GM19239 (cell line): ENCODE measurements at places on chromosomes 11 and 22.

GRCh38 chr11:30432178-30432577, 109.3 kb downstream of the ARL14EP start:
- DNase-seq: no peak

DNA sequence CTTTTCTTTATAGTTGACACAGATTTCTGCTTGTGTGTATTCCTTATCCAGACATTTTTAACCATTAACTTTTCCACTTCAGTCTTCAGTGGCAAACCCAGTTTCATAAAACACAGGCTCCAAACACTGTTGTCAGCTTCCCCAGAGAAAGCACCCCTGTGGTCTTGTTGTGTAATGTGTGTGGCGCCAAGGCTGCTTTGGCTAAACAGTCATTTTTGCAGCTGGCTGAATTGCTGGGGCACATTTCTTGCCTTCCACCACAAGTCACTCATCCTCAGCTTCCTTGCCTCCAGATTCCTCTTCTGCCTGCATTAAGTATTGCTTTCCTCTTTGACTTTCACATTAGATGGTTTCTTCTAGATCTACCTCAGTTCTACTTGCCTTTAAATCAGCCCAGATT, 40.5 kb downstream of the ARHGAP1 start:
- DNase-seq: no peak

DNA sequence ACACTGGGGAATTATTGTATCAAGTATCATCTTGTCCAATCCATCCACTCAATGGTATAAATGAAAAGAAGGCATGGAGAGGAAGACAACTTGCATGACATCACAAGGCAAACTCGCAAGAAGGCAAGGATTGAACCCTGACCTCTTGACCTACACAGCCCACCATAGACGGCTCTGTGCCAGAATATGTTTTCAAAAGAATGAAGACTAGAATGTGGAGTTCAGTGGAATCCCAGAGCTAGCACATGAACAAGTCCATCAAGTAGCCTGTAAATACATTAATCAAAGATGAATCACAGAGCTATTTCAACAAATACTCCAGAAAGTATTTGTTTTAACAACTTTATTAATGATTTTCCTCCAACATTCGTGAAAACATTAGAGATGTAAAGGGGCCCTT, 189.7 kb downstream of the GUCY1A2 start:
- DNase-seq: no peak

GRCh38 chr22:44901301-44901700, 108.5 kb downstream of the PHF21B start:
- DNase-seq: no peak

DNA sequence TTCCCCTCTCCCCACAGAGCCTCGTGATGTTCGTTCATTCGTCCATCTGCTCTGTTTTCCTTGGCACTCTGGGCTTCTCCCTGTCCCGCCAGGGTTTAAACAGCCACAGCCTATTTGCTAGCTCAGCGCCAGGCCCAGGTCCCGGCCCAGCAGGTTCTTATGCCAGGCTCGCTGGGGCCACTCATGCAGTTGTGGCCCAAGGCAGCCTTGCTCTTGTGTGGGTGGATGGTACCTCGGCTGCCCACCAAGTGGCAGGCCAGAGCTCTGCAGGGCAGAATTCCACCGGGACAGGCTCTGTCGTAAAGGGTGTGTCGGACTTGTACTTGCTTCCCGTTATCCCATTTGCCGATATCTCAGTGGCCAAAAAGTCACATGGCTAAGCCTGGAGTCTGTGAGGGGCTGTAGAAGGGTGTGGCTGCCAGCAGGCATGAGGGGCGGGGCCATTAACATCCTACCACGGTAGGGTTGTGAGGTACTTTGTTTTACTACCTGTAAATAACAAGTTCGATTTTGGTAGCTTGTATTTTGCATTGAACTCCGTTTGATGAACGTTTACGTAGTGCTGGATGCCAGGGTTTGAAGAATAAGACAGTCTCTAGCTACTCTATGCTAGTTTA, 7.9 kb downstream of the FAM118A start:
- DNase-seq: no peak

DNA sequence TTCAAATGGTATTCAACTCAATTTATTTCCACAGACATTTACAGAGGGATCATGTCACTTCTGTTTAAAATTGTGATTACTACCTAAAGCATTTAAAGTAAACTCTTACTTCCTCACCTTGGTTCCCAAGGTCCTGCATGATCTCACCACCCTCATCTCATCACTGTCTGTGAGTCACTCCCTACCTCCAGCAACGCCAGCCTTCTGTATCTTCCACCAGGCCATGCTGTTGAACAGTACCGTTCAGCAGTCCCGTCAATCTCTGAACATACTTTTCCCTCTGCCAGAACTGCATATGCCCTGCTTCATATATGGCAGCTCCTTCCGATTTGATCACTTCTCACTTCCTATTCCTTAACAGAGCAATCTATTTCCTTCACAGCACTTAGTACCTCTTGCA, 2.0 kb downstream of the FBXO3 start:
- DNase-seq: no peak

GRCh38 chr11:87440076-87440770, 402.5 kb downstream of the TMEM135 start:
- DNase-seq: no peak
